ENCODE measurements at places on chromosomes 12 and 14.

GRCh38 chr14:24094841-24095270 lies 745 bp downstream of the PCK2 start:
- no peak for DNase-seq

DNA sequence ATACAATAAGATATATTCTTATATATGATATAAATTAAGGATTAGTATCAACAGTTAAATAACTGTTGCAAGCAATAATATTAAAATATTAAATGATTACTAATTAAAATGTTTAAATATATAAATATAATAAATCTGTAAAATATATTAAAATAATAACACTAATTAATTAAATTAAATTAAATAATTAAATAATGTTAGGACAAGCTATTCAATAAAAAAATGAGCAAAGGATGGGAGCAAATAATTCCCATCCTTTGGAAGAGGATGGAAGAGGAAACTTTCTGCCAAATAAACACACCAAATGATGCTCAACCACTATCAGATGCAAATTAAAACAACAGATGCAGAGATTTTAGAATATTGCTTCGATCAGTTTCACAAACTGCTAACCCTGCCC lies 39.4 kb upstream of the BMP4 start:
- no peak for DNase-seq

GRCh38 chr12:129200576-129200975 lies 347.3 kb downstream of the GLT1D1 start:
- DNase-seq: no peak

- no peak for DNase-seq
Measured at GRCh38 chr12:91704446-91704845, 441.2 kb downstream of the BTG1 start.

- no peak for DNase-seq
Measured at GRCh38 chr14:49951691-49952345, 58.9 kb downstream of the ARF6 start.

GRCh38 chr14:68104518-68104917 lies 284.9 kb downstream of the RAD51B start:
- no peak for DNase-seq

DNA sequence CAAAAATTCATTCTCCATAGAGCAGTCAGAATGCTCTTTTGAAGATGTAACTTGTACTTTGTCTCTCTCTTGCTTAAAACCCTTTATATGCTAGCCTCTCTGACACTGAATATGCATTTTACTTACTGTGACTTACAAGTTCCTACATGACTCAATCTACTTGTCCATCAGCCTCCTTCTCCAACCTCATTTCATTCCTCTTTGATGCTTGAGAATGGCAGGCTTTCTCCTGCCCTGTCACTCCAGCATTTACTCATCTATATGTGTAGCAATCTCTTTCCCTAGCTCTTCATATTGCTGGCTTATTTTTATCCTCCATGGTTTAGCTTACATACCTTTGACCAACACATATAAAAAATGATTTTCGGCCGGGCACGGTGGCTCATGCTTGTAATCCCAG lies 561.9 kb downstream of the CCER1 start:
- no peak for DNase-seq

- DNase-seq: no peak
Measured at GRCh38 chr12:121330692-121331091, 21.5 kb downstream of the ANAPC5 start.

DNA sequence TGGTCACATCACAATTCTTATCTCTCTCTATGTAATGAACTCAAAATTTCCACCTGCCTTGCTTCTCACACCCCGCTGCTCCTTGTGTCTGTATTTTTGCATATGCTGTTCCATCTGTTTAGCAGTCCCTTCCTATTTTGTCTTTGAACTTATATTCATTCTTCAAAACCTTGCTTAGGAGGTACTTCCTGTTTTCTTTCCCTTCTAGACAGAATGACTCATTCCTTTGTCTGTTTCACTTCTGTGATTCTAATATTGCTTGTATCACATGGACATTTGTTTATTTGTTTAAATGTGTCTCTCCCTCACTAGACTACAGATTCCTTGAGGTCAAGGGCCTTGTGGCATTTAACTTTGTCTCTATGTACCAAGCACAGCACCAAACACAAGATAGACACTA lies 424.2 kb downstream of the ETNK1 start:
- DNase-seq: no peak

GRCh38 chr14:101252443-101253214 lies 308.7 kb upstream of the DIO3 start:
- DNase-seq: no peak

DNA sequence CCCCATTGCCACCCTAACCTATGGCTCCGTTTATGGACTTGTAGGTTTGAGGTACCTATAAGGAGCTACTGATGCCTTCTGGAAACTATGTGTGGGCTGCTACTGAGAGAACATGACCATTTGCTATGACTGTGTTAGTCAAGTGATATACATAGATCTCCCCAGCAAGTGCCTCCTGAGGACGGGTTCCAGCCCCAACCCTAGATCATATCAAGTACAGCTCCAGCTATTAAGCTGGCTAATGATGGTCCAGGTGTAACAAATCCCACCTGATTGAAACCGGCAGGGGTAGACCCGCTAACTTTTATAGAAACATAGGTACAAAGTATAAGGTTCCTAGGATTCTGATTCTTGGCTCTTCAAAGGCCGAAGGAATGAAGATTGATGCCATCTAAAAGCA lies 23.7 kb downstream of the NINJ2 start:
- no peak for DNase-seq

DNA sequence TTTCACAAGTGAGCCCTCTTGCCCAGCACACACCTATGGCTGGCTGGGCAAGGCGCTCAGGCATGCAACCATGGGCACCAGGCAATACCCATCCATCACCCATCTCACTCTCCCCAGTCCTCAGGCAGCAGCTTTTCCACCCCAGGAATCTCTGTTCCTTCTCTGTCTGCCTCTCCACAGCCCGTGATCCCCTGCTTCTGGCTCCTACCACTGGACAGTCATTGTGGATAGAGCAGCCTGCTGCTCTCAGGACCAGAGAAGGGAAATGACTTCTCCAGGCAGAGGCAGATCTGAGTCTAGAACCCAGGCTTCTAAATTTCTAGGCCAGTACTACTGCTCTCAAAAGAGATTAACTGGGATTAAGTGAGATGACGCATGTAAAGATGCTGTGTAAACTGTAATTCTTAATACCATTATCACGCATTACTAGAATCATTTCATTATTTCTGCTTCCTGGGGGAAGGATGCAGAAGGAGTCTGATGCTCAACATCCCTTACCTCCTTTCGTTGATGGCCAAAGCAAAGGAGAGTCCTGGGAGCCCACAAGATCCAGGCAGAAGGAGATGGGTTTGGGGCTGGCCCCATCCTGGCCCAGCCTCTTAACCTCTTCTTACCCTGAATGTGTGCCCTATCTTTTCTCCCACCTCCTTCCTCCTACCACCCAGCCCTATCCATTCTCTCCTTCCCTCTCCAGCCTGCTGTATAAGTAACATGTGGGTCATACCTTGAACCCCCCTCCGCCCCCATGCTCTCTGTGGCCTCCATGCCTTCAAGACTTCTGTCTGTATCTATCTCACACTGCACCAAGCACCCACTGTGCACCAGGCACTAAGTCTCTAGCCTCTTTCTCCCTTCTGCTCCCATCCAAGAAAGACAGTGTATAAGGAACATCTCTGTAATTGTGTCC lies 4.8 kb upstream of the AQP5 start:
- no peak for DNase-seq

DNA sequence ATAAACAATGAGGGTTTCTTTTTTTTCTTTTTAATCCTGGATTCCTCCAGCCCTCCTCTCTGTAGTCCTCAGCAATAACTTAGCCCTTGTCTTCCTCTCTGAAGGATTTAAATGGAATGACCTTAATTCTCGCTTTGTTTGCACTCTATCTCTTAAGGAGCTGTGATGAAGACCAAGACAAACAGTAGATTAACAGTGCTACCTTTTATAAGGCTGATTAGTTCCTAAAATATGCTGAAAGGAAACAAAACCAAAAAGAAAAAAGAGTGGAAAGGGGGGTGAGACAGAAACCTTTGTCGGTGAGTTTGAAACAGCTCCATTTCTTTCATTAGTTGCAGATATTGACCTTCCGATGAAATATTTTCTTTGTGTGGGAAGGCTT lies 38.7 kb upstream of the PTCSC3 start:
- DNase-seq: no peak

DNA sequence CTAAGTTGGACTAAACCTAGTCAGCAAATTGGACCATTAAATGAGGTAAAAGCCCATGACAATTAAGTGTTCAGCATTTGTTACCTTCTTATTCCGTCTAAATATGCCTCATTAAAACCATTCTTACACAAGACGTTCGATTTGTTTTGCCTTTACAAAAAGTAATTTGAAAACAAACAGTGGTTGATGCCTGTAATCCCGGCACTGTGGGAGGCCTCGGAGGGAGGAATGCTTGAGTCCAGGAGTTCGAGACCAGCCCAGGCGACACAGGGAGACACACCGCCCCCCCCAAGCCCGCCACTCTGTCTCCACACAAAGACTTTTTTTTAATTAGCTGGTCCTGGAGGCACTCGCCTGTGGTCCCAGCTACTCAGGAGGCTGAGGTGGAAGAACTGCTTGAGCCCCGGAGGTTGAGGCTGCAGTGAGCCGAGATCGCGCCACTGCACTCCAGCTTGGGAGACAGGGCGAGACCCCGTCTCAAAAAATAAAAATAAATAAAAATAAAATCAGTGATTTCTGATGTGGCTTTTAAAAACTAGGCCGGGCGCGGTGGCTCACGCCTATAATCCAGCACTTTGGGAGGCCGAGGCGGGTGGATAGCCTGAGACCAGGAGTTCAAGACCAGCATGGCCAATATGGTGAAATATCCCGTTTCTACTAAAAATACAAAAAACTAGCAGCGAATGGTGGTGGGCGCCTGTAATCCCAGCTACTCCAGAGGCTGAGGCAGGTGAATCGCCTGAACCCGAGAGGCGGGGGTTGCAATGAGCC lies 856 bp upstream of the EIF4B start:
- no peak for DNase-seq

GRCh38 chr12:43238281-43238680 lies 313.7 kb downstream of the ADAMTS20 start:
- no peak for DNase-seq

DNA sequence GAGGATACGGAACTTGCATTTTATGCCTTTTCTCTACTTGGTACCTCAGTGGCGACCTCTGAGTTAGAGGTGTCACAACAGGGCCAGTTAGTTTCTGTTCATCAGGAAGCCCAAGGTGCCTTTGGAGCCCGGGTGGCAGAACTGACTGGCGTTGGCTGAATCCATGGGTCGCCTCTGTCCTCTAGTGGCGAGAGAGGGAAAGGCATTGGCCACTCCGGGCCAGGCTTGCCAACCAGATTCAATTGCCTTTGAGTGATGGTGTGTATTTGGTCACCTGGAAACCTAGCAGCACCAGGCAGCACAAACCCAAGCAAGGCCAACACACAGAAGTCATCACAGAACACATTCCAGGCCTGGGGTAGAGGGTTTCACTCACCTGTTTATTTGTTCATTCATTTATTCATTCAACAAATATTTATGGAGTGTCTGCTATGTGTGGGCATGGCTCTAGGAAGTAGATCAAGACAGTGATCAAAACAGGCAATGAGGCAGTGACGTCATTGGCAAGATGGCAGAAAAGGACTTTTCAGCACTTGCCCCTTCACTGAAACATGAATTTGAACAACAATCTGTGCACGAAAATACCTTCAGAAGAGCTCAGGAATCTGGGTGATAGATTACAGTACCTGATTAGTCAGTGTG lies 40.5 kb upstream of the KCNA5 start:
- DNase-seq: no peak

DNA sequence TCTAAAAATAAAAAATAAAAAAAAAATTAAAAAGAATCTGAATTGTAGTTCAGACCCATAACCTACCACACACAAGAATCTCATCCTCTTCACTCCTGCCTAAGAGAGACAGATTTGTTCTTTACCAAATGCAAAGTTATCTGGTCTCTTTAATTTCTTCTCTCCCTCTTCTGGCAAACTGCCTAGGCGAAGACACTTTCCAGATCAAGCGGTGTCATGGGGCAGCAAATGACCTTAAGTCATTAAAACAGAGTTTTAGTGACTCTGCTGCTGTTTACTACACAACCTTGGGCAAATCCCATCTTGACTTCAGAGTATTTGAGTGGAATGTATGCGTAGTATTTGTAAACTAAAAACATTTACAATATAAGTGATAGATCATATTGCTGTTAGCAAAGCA lies 60.9 kb upstream of the NID2 start:
- DNase-seq: no peak

GRCh38 chr14:50038398-50039119 lies 77.8 kb downstream of the VCPKMT start:
- no peak for DNase-seq

GRCh38 chr14:23215421-23215820 lies 22.3 kb upstream of the RNF212B start:
- DNase-seq: no peak

DNA sequence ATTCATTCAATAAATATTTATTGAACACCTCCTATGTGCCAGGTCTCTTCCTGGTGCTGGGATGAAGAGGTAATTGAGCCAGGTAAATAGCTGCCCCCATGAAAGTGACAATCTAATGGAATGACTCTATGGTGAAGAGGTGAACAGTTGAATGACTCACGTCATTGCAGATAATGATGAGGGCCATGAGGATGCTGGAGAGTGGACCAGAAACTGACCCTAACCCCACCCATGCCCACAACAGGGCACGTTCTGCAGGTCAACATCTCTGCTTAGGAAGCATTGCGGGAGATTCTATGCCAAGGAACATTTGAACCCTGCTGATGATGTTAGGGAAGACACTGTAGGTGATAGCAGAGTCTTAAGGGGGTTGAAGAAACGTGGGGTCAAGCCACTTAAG lies 788.9 kb upstream of the TBX3 start:
- DNase-seq: no peak

DNA sequence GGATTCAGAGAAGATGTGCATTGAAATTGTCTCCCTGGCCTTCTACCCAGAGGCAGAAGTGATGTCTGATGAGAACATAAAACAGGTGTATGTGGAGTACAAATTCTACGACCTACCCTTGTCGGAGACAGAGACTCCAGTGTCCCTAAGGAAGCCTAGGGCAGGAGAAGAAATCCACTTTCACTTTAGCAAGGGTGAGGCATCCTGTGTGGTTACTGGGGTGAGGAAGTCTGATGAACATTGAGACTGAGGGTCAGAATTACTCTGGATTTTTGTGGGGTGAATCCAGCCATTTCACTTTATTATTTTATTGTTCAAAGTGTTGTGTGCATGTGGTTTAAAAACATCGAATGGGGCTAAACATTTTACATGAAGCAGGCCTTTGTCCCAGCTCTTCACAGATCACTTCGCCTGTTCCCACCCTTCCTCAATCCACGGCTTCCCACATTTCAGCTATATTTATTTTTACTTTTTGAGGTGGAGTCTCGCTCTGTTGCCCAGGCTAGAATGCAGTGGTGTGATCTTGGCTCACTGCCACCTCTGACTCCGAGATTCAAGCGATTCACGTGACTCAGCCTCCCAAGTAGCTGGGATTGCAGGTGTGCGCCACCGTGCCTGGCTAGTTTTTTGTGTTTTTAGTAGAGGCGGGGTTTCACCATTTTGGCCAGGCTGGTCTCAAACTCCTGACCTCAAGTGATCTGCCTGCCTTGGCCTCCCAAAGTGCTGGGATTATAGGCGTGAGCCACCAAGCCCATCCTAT lies 40.6 kb downstream of the SUPT16H start:
- DNase-seq: no peak

Data from activated CD8-positive, alpha-beta memory T cell treated with anti-CD3 and anti-CD28 coated beads for 4 hours (primary cell).